ENCODE measurements at places on chromosomes 16 and 17.

- DNase-seq: no peak
These were observed 142.4 kb upstream of the RBL2 start for GRCh38 chr16:53291757-53292392.

GRCh38 chr17:27878776-27879562, 14.2 kb downstream of the LYRM9 start:
- DNase-seq: no peak

DNA sequence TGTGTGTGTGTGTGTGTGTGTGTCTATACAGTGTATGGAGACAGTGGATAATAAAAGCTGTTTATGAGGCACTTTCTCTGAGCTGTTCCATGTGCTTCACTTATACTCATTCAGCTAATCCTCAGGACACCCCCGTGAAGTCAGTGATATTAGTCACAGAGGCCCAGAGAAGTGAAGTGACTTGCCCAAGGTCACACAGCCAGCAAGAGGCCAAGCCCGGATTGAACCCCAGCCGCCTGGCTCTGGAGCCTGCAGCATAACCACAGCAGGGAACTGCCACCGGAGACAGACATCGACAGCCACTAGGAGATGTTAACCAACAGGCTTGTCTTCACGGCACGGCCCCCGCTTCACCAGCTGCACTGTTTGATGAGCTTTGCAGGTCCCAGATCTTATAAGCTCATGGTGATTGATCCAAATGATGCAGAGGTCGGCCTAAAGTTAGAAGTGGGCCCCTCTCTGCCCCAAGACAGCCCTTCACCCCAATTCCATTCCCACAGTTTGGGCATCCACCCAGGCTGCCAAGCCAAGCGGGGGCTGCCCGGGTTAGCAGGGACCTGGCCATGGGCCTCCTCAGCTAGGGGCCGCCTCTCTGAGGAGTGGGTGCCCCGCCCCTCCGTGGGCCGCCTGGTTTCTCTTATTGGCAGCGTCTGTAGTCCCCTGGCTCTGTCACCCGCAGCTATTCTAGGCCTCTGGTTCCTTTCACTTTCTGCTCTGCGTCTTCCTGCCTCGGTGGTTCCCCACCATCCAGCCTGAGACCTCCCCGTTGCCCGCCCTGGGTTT, 30.9 kb downstream of the SOCS1 start:
- peak; percentile 61 for DNase-seq

DNA sequence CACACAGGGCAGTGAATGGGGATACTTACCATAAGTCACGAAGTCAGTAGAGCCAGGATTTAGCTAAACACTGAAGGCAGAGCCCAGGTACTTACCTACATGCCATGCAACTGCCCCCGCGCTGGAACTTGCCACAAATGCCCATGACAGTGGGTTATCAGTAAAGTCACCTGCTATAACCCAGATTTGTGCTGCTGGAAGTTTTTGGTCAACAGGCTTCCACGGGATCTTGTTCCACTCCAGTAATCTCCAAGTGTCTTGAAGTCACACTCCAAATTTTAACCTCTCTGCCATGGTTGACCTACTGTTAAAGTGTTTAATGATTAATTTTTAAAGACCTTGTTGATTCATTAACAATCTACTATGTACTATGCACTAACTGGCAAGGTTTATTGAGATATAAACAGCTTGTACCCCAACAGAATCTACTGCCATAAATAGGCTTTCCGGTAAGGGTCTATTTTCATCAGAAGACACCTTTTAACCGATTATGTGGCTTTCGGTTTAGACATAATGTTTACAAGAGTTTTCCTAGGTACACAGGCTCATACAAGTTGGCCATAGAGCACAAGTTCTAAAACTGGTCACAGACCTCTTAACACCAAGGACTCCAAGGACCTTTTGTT, 6.3 kb upstream of the SLC5A11 start:
- no peak for DNase-seq
